ENCODE measurements at places on chromosomes 1 and 21.

- DNase-seq = no peak
Measured at GRCh38 chr1:17533201-17533600, 6.3 kb upstream of the ARHGEF10L start.

- DNase-seq = no peak
Measured at GRCh38 chr1:239011382-239011781, 375.0 kb upstream of the CHRM3 start.

GRCh38 chr1:113456967-113457366 is 66.7 kb downstream of the MAGI3 start:
- peak; percentile 9 for DNase-seq

DNA sequence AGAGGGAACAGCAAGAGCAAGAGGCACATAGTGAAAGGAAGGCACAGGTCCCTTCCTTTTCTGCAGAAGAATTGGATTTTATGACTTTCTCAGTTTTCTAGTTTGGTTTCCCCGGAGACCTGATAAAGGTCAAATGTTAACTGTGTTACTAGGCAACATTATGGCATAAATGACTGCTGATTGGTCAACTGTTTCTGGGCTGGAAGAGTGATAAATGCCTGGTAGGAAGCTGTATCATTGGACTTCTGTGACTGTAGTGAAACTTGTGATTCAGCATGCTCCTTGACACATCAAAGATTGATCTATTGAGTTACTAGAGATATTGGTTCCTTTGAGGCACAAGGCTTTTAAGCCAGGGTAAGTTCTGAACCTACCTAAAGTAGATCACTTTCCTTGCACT is 55.7 kb downstream of the LRRC8C start:
- no peak for DNase-seq

- DNase-seq = peak; percentile 89
Measured at GRCh38 chr1:12052008-12052573, 11.0 kb upstream of the TNFRSF8 start.

DNA sequence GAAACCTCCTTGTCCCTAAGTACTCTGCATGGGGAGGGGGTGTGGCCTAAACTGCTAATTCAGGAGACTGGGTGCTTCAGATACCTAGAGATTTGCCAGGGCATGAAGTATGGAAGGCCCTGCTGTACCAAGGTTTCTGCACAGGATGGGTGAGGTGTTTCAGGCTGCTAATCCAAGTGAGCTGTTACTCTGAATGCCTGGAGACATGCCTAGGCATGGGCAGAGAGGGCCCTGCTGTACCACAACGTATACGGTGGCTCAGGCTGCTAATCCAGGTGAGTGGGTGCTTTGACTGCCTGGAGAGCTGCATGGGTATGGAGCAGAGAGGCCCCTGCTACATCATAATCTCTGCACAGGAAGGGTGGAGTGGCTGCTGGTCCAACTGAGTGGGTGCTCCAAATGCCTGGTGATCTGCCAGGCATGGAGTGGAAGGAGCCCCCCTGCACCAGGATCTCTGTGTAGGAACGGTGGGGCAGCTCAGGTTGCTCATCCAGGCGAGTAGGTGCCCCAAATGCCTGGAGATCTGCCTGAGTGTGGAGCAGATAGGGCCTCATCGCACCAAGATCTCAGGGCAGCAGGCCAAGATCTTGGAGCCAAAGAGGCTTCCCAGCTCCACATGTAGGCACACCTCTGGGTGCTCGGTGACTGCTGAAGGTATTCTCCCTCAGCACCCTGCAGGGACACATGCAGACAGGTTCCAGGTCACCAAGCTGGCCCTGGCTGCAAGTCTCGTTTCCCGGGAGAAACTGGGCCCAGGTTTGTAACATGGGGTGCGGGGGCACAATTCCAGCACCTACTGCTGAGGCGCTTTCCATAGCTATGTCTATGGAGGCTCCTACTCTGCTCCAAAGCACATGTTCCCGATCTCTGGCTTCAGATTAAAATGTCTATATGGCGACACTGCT is 252.5 kb upstream of the PLXNA2 start:
- no peak for DNase-seq

DNA sequence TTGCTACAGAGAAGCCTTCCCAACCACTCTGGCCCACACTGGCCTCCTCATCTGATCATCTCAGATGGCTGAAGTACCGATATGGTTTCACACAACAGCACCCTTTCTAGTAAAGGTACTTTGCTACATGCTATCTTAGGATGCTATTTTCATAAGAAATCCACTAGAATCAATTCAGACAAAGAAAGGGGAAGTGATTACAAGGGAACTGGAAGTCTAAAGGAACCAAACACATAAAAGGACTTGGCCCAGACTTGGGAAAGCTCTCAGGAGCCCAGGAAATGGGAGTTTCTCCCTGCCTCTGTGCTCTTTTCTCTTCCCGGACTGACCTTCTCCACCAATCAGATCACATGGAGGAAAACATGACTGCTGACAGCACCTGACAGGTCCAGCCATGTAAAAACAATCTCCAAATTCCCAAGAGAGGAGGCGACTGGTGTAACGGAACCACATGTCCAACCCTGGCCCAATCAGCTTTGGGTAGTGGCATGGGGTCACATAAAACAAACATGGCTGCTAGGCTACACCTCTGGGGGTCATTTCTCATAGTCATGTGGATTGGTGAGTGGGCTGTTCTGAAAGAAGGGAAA is 12.7 kb upstream of the FOXE3 start:
- no peak for DNase-seq

DNA sequence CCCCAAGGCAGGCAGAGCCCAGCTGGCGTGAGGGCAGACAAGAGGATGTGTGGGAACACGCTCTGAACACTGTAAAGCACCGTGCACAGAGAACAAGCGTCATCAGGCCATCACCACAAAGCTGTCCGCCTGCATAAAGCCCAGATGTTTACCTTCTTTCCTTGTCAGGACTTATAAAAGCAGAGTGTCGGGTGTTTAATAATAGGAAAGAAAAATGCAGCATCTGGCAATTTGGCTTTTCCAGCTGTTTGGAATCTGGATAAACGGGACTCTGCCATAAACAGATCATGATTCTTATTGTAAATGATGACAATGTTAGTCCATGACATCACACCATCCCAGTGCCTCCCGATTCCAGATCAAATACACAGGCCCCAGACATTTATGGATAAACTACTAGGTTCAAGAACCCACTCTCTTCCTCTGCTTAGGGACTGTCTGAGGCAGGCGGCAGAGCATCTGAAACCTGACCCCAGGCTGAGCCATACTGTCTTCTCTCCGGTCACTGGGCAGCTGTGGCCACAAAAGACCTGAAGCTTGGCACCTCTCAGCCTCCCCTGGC is 4.2 kb downstream of the GLIS1 start:
- DNase-seq = no peak

DNA sequence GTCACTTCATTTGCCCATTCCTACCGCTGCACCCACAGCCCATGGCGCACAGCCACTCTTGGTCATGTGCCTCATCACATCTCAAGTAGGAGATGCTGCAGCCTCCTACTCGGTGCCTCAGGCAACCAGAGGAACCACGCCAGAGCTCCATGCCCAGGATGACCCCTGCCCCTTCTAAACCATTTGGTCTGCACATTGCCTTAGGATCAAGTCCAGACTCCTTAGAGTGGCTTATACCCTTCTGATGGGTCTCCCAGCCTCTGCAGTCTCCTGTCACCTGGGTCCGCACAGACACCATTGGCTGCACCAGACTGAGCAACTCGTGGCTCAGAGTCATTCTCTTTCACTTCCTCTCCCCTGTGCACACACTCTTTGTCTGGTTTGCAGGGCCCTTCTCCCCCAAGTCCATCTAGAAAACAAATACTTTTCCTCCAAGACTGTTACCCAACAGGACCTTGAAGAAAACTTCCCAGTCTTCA is 2.2 kb upstream of the ADORA3 start:
- DNase-seq = no peak

GRCh38 chr1:179155615-179156014 is 73.7 kb downstream of the TOR3A start:
- DNase-seq = no peak

GRCh38 chr1:81452693-81453366 is 347.9 kb upstream of the ADGRL2 start:
- no peak for DNase-seq

DNA sequence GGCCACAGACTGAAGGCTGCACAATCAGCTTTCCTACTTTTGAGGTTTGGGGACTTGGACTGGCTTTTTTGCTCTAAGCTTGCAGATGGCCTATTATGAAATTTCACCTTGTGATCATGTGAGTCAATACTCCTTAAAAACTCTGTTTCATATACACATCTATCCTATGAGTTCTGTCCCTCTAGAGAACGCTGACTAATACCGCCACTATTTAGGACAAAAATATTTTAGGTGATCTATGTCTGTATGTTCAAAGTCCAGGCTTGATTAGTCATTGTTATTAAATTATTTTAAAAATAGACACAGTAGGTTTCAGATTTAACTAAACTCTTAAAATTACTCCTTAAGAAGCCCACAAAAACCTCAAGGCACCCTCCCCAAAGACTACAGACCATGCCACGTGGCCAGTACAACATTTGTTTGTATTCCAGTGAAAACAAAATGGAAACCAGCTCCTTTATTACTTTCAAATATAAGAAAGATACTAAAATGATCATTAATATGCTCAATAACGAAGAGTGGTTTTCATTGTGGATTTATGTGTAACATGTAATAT is 63.1 kb downstream of the TMPRSS15 start:
- no peak for DNase-seq

DNA sequence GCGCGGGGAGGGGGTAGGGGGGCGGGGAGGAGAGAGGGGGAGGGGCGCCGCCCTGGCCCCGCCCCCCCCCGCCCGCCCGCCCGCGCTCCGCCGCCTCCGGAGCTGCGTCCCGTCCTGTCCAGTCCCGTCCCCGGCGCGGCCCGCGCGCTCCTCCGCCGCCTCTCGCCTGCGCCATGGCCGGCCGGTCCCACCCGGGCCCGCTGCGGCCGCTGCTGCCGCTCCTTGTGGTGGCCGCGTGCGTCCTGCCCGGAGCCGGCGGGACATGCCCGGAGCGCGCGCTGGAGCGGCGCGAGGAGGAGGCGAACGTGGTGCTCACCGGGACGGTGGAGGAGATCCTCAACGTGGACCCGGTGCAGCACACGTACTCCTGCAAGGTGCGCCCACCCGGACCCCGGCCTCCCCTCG is at the start of gene AGRN:
AGRN (plus strand) TSS at position 121 of the 405 bp plus-strand sequence; CDS start at position 174, 53 bp downstream.
- no peak for DNase-seq

- DNase-seq = no peak
Measured at GRCh38 chr1:18112611-18113010, 5.0 kb downstream of the IGSF21 start.

GRCh38 chr1:60572378-60572777 is 498.8 kb upstream of the C1orf87 start:
- DNase-seq = no peak

DNA sequence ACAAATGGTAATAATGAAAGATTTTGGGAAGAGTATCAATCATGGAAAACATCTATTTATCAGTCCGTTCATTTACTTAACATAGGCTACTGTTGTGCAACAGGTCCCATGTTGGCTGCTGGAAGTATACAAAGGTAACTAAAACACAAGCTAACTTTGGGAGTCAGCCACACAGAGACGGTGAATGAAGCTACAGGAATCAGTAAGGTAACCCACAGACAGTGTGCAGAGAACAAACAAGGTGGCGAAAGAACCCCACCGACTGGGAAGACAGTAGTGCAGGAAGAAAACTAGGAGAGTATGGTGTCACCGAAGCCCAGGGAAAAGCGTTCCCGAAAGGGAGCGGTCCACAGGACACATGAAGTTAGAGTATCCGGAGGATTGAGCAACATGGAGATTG is 342.3 kb downstream of the SMYD3 start:
- DNase-seq = no peak

GRCh38 chr1:109370712-109371340 is 26.9 kb downstream of the SORT1 start:
- no peak for DNase-seq

- DNase-seq = no peak
Measured at GRCh38 chr1:246518456-246519205, 11.6 kb upstream of the SMYD3 start.

DNA sequence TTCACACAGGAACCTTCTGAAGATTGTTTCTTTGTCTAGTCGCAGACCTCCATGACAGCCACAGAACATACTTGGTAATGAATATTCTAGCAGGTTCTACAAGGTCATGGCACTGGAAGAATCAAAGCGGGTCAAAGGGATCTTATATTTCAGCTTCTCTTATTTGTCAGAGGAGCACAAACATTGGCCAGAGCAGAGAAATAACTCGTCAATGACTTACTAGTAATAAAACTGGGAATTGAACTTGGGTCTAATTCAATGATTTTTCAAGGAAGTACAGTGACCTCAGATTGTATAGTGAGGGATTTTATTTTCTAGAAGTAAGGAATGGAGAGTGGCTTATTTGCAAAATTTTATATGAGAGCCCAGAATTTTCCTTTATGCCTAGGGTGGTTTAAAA is 290.8 kb upstream of the PLXNA2 start:
- no peak for DNase-seq

GRCh38 chr1:87046951-87047350 is 132.5 kb downstream of the HS2ST1 start:
- DNase-seq = no peak

DNA sequence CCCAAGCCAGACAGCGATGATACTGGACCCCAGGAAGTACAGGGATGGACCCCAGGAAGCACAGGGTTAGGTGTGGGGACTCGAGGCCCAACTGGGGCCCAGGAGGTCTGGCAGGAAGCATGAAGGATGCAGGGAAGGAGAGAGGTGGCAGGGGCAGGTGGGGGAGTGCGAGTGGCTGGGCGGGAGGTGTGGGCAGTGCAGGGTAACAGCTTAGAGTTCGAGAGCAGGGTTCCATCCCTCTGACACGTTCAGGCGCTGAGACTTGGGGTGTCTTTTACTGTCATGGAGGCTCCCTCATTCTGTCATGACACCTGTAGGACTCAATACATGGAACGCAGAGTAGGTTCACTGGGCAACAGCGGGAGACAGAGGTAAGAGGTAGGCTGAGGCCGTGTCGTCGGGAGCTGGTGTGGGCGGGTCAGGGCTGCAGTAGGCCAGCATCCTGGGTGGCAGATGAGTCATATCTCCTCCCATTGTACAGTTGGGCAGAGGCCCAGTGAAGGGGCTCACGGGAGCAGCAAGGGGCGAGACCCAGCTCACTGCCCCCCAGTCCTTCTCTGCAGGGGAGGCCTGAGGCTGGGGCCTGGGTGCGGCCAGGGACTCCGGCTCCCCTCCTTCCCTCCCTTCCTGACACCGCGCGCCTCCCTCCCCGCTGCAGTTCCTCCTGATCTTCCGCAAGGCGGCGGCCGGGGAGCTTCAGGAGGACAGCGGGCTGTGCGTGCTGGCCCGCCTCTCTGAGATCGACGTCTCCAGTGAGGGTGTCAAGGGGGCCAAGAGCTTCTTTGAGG is 11.6 kb upstream of the CTRC start:
- no peak for DNase-seq

DNA sequence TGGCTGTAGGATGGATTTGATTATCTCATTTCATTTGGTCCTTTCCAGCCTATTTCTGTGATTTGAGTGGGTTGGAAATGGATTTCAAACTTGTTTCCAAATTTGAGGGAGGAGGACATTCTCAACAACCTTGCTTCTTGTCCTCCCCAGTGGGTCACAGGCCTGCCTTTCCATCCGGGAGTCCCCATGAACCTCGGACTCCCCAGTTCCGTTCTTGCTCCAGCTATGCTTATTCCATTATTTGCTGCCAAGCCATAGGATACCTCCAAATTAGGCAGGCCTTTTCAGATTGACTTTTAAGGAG is 97.8 kb downstream of the DUSP10 start:
- DNase-seq = no peak
